ENCODE measurements at places on chromosomes 1 and 21.

DNA sequence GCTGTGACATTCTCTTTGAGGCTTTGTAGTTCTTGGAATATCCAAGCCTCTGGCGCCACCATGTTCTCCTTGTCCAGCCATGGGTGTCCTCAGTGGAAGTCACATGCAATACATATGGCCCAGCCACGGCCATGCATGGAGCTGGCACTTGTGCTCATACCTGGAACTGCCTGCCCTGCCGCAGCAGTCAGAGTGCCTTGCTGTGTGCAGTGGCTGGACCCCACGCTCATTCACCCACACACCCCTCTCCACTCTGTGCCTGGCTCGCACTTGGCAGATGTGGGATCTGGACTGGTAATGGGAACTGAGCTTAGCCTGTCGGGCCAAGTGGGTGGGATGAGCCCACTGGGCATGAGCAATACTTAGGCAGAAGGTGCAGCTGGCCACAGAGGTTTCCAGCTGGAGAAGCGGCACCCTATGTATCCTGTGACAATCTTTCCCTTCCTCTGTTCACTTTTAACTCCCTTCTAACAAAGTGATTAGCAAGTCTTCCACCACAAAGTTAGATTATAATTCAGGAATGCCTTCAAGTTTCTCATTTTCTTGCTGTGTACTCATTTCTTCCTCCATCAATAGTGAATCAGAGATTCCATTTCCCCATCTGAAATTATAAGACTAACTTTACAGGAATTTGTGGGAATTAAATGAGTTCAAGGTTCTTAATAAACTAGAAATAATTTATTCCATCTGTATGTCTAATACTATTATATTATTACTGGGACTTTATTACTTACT is 351.6 kb upstream of the NCAM2 start:
- H3K27ac ChIP-seq: no peak overlapping the region
- H3K27me3 ChIP-seq: no peaks in the 10 kb centered on the region
- H3K4me3 ChIP-seq: no peak overlapping the region
- no peaks in the 10 kb centered on the region for H3K36me3 ChIP-seq
- H3K4me1 ChIP-seq: no peaks in the 10 kb centered on the region
- DNase-seq: no peak

GRCh38 chr21:17488620-17489019 is 24.2 kb upstream of the CXADR start:
- no peak overlapping the region for H3K27ac ChIP-seq
- H3K27me3 ChIP-seq: no peaks in the 10 kb centered on the region
- no peak overlapping the region for H3K4me3 ChIP-seq
- no peaks in the 10 kb centered on the region for H3K4me1 ChIP-seq

DNA sequence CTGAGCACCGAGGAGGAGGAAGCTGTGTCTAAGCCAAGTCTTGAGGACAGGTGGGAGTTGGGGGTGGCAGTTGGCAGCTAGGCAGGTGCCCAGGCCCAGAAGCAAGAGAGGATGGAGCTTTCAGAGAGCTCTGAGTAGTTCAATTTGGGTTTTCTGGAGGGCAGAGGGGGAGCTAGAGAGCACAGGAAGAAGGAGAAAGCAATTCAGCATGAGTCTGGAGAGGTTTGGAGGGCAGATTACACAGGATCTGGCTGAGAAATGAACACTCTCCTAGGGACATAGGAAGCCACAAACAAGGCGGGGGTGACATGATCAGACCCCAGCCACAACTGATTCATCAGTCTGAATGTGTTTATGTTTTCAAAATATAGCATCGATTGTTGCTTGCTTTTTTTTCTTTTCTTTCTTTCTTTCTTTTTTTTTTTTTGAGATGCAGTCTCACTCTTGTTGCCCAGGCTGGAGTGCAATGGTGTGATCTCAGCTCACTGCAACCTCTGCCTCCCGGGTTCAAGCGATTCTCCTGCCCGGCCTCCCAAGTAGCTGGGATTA is 23.8 kb downstream of the PTPRF start:
- H3K4me3 ChIP-seq: no peak overlapping the region
- peaks cover 11% of the 10 kb centered on the region for H3K36me3 ChIP-seq
- H3K4me1 ChIP-seq: peaks cover 16% of the 10 kb centered on the region
- no peak overlapping the region for H3K27ac ChIP-seq

- H3K27me3 ChIP-seq: no peaks in the 10 kb centered on the region
- no peak overlapping the region for H3K4me3 ChIP-seq
- H3K36me3 ChIP-seq: peaks cover 2% of the 10 kb centered on the region
- H3K27ac ChIP-seq: no peak overlapping the region
- DNase-seq: no peak
- H3K4me1 ChIP-seq: no peaks in the 10 kb centered on the region
Measured at GRCh38 chr1:53198241-53198651, 1.6 kb downstream of the CPT2 start.

DNA sequence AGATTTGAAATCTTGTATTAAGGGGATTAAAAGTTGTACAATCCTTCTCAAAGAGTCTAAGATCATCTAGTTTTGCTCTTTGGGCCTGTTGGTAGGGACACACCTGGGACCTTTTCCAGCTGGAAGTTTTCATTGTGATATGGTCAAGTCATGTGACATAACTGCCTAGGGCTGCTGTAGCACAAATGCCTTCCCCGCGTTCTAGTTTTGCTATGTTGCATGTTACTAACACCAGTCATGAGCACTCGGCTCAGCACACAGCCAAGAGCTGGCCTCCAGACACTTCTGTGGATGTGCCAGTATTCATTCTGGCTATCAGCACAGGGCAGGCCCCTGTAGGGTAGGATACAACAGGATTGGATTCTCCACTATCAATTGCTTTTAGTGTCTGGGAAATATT is 14.6 kb upstream of the FLG2 start:
- no peaks in the 10 kb centered on the region for H3K27me3 ChIP-seq
- no peaks in the 10 kb centered on the region for H3K4me1 ChIP-seq
- DNase-seq: no peak

- no peaks in the 10 kb centered on the region for H3K36me3 ChIP-seq
- no peak overlapping the region for H3K27ac ChIP-seq
- no peak overlapping the region for H3K4me3 ChIP-seq
- DNase-seq: no peak
Measured at GRCh38 chr1:231317306-231318014, 20.2 kb downstream of the EXOC8 start.

- H3K27me3 ChIP-seq: no peaks in the 10 kb centered on the region
- H3K4me1 ChIP-seq: peaks cover 2% of the 10 kb centered on the region
- no peak overlapping the region for H3K27ac ChIP-seq
- DNase-seq: no peak
Measured at GRCh38 chr1:230073371-230074035, 6.5 kb downstream of the GALNT2 start.

DNA sequence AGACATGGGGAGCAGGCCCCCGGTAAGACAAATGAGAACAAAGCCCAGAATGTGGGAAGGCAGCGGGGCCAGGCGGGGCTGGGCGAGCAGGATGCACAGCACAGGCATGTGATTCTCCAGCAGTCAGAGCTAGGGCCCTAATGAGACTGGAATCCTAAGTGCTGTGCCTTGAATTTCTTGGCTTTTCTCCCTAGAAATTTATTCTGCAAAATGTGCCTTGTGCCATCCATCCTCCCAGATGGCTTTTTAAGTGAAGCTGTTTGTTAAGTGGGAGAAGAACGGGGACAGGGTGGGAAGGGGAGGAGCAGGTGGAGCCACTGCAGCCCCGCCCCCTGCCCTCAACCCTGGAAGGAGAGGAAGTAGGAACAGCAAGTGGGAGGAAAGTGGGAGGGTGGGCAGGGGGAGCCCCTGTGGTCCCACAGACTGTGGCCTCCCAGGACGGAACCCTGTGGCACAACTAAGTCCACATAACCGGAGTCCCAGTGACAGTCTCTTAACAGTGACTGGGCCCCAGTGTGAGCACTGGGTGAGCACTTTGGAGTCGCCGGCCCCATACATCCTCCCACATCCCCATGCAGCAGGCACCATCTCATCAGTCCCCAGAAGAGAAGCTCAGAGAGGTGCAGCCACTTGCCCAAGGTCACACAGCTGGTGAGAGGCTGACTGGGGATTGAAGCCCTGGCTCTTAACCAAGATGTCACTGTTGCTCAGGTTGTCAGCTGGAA is 216.9 kb downstream of the MATN1 start:
- no peak overlapping the region for H3K4me3 ChIP-seq

GRCh38 chr1:203167026-203167912 is 8.4 kb downstream of the MYBPH start:
- H3K27me3 ChIP-seq: no peaks in the 10 kb centered on the region
- H3K36me3 ChIP-seq: no peaks in the 10 kb centered on the region
- DNase-seq: no peak

GRCh38 chr1:12384836-12385456 is 155.1 kb downstream of the VPS13D start:
- no peaks in the 10 kb centered on the region for H3K36me3 ChIP-seq
- H3K27ac ChIP-seq: no peak overlapping the region
- H3K4me3 ChIP-seq: no peak overlapping the region
- no peaks in the 10 kb centered on the region for H3K4me1 ChIP-seq
- H3K27me3 ChIP-seq: no peaks in the 10 kb centered on the region

DNA sequence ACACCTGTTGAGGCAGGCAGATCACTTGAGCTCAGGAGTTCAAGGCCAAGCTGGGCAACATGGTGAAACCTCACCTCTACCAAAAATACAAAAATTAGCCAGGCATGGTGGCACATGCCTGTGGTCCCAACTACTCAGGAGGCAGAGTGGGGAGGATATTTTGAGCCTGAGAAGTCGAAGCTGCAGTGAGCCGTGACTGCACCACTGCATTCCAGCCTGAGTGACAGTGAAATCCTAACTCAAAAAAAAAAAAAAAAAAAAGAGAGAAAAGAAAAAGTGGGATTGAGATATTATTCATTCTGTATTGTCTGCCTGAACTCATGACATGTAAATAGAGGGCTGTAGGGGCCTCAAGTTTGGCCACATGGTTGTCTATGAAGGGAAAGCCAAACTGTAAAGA is 37.3 kb downstream of the WNT2B start:
- H3K4me1 ChIP-seq: no peaks in the 10 kb centered on the region
- no peaks in the 10 kb centered on the region for H3K27me3 ChIP-seq
- DNase-seq: no peak

- no peaks in the 10 kb centered on the region for H3K4me1 ChIP-seq
- no peaks in the 10 kb centered on the region for H3K36me3 ChIP-seq
- no peak for DNase-seq
Measured at GRCh38 chr21:38954588-38955004, 148.9 kb downstream of the ETS2 start.

DNA sequence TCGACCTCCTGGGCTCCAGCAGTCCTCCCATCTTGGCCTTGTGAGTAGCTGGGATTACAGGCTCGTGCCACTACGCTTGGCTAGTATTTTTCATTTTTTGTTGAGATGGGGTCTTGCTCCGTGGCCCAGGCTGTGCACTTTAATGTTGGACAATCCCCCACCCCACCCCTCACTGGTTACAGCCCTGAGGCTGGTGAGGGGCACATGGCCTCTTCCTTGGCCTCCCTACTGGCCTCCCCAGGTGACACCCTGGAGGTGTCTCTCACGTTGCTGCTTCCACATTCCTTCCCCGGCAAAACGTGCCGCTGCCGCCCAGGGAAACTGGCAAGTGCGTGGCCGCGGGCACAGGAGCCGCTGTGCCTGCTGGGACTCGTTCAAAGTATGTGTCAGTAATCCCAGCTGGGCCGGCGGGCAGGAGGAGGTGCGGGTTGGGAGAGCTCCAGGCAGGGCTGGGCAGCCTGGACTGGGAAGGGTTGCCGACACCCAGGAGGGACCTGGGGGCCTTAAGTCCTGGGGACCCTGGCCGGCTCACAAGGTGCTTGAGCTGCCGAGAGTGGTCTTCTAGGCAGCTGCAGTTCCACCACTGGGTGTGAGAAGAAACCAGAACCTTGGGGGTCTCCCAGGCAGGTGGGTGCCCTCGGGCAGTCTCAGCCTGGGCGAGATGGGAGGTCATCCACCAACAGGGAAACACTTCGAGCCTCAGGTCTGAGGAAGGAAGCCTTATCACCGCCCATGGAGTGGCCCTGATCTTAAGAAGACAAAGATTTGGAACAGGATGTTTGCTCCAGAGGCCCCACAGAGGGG is 6.5 kb downstream of the WNT3A start:
- no peak overlapping the region for H3K27ac ChIP-seq
- no peak overlapping the region for H3K4me3 ChIP-seq
- DNase-seq: no peak
- H3K36me3 ChIP-seq: no peaks in the 10 kb centered on the region
- H3K4me1 ChIP-seq: no peaks in the 10 kb centered on the region

DNA sequence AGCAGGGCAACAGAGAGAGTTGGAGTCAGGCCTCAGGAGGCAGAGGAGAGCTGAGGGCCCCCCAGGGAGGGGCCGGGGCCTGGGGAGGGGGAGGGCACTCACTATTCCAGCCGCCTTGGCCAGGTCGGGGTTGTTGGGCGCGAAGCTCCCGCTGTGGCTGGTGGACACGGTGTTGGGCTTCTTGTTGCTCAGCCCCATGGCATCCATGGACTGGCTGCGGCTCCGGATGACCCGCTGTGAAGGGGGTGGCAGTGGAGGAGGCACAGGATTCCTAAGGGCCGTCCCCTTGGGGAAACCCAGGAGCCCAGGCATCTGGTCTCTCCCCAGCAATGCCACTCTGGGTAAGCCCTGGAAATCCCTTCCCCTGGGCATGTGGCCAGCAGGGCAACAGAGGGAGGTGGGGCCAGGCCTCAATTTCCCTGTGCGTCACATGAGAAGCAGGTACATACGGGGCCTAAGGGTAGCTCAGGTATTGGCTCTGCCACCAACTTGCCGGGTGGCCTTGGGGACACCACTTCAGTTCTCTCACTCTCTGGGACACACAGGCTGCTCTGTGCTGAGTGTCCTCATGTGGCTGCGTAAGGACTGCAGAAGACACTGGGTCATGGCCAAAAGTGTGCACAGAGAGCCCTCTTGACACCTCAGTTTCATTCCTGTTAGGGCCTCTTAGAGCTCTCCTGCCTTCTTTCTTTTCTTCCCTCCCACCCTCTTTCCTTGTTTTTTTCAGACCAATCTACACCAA is 63.0 kb downstream of the RAP1GAP start:
- no peaks in the 10 kb centered on the region for H3K27me3 ChIP-seq
- peaks cover 3% of the 10 kb centered on the region for H3K4me1 ChIP-seq
- H3K4me3 ChIP-seq: no peak overlapping the region
- no peaks in the 10 kb centered on the region for H3K36me3 ChIP-seq
- H3K27ac ChIP-seq: no peak overlapping the region
- DNase-seq: no peak

DNA sequence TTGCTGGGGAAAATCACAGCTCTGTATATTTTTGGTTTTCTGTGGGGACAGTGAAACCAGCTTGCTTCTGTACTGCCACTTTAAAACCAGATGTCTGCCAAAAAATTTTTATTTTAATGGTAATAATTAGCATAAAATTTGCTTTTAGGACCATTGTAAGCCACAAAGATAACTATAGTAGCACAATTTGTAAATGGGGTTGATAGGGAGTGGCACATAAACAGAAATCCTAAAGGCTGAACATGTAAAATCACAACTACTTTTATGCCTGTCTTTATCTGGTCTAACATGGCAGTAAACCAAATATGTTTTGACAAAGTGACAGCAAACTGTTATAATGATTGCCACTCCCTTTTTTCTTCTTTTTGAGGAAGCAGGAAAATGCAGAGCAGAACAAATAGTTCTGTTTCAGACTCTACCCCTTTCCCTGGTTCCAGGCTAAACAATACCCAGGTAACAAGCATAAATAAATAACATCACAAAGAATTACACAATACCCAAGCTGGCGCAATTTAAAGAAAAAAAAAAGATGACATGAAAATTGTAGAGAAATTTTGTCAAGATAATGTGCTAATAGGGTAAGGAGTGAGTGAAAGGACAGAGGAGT is 24.0 kb upstream of the CCDC181 start:
- no peak overlapping the region for H3K4me3 ChIP-seq
- no peaks in the 10 kb centered on the region for H3K36me3 ChIP-seq
- no peaks in the 10 kb centered on the region for H3K27me3 ChIP-seq
- H3K4me1 ChIP-seq: no peaks in the 10 kb centered on the region
- H3K27ac ChIP-seq: no peak overlapping the region

GRCh38 chr21:38887749-38888148 is 82.0 kb downstream of the ETS2 start:
- peaks cover 2% of the 10 kb centered on the region for H3K36me3 ChIP-seq
- H3K27me3 ChIP-seq: no peaks in the 10 kb centered on the region
- H3K4me1 ChIP-seq: no peaks in the 10 kb centered on the region
- no peak for DNase-seq
